RPMI7951 (cell line): ENCODE measurements at places on chromosomes 16 and 17. TPM values are rescaled to one million over a fixed set of nuclear protein-coding genes. Genes with fewer than 3 reads are reported as not detected.
A peak's percentile ranks its signal among the peaks of the same experiment; 100 is the strongest.

Gene KRTAP2-1
- 0.48 TPM in 1 of 2 replicates, not detected in the other for total RNA-seq

Gene ALDH3A1
- total RNA-seq, result not detected in 2 replicates

DNA sequence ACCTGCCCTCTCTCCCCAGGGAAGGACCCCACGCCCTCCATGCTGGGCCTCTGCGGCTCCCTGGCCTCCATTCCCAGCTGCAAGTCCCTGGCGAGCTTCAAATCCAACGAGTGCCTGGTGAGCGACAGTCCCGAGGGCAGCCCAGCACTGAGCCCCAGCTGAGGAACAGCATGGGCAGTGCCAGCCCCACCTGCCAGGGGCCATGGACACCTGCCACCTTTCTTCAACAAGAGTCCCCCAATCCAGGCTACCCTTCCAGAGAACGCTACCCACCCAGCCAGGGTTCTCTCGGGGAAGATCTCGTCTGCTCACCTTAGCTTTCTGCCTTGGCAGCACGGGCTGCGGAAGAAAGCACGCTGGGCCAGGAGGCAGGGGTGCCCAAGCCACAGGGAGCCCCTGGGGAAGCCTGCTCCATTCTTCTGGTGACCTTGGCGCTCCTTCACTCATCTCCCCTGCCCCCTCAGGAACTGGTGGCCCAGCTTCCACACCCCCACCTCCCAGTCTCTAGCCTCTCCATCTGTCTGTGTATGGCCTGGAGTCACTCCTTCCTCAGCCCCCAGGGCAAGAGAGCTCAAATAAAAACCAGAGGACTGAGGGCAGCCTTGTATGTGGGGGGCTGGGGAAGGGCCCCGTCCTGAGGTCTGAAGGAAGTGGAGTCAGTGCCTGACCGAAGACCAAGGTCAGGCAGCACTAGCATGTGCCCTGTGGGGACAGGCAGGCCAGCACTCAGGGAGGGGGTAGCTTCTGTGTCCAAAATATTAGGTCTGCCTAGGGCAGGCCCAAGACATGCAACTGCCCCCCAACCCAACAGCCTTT lies 6.3 kb downstream of the SLC25A39 start:
- DNase-seq, result no peak

DNA sequence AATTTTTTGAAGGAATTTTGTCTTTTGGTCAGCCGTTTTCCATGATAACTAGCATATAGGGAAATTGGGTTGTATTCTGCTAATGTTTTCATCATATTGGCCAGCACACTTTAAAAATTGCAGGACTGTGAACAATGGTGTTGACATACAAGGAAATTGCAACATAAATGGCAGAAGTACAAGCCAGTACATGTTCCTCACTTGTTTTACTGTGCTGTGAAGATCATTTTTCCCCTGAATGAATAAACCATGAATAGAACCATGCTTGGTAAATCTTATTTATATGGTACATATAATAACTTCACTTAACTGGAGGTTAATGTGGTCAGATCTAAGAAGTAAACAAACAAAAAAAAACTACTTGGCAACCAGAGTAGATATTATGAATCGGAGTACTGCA lies 22.8 kb downstream of the OMG start:
- DNase-seq, result no peak

DNA sequence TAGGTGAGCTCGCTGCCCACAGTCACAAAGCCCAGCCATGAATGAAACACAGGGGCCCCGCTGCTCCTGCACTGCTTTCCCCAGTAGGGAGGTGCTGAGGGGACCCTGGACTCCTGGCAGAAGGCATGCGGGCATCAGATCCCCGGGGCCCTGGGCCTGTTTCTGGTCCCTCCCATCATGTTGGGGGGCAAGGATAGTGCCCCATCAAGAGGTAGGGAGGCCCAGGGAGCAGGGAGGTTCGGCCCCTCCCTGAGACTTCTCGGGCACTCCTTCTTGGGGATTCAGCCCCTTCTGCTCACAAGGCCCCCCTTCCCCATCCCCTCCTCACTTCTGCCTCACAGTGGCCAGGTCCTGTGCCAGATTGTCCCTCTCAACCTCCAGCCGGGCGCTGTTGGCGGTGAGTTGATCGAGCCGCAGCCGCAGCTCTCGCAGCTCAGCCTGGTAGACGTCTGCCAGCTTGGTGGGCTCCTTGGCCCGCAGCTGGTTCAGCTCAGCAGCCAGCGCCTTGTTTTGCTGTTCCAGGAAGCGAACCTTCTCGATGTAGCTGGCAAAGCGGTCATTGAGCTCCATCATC lies 515 bp downstream of the GFAP start:
- no peak for DNase-seq

DNA sequence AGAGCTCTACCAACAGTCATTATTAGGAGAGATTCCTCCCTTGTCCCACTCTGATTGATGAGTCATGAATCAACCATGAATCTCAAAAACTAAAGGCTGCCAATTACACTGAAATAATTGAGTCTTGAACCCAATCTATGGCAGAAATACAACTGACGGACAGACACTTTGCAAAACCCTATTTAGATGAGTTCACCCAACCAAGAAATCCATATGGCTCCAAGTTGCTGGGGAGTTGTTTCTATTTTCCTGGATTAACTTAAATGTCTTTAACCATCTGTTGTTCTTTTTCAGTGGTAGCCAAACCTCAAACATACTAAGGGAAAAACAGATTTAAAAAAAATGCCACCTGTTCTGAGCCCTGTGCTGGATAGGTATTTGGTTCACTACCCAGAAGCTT lies 151.0 kb downstream of the SHISA9 start:
- no peak for DNase-seq

GRCh38 chr16:14958970-14959369 lies 15.9 kb upstream of the PDXDC1 start:
- peak; percentile 78 for DNase-seq

DNA sequence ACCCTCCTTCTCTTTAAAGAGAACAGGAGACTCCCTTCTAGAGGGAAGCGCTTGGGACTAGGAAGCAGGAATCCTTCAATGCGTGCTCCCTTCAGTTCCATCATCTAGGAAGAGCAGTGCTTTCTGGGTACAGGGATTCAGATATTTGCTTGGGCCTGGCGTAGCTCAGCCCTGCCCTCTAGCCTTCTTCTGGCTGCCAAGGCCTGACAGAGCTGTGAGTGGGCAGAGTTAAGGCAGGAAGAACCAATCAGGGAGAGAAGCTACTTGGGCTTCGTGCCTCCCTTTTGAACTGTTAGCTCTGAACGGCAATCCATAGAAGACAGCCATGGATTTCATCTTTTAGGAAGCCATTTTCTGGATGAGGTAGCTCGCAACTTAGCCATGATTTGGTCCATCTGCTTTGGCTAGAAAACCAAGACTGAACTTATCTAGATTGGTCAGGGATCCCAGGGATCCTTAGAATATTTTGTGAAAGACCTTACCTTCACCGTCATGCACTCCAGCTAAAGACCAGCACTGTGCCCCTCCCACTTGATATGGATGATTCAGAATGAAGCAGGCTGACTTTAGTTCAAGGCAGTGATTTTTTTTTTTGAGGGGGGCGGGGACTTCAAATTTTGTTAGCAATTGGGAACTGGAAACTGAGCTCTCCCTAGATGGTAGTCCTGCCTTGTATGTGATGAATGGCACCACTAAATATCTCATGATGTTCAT lies 2.5 kb upstream of the CORO6 start:
- peak; percentile 73 for DNase-seq

DNA sequence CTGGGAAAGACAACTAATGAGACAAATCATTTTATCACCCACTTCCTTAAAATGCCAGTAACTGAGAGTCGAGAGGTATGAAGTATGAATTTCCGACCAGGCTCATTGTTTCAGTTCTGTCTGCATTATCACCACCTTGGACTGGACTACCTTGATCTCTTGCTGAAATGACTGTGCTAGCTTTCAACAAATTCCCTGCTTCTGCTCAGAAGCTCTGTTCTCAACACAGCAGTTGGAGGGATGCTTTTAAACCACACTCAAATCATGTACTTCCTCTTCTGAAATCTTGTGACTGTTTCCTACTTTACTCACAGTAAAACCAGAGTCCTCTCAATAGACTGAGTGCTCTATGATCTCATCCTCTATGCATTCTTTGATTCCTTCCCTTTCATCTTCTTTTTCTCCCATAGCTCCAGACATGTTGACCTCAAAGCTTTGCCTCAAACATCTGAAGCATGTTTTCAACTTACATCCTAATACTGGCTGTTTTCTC lies 195.8 kb downstream of the KCNJ2 start:
- no peak for DNase-seq

- peak; percentile 75 for DNase-seq
These were observed at the start of gene LDAF1 for GRCh38 chr16:21158208-21159110. TSS of gene LDAF1 (plus strand) at chr16:21158674. CDS start at chr16:21161183, 2,509 bp downstream.

Gene DNASE1L2
- 0.39 and 0.60 TPM in 2 replicates for total RNA-seq

GRCh38 chr16:50247123-50247905 lies 19.0 kb upstream of the ADCY7 start:
- no peak for DNase-seq

DNA sequence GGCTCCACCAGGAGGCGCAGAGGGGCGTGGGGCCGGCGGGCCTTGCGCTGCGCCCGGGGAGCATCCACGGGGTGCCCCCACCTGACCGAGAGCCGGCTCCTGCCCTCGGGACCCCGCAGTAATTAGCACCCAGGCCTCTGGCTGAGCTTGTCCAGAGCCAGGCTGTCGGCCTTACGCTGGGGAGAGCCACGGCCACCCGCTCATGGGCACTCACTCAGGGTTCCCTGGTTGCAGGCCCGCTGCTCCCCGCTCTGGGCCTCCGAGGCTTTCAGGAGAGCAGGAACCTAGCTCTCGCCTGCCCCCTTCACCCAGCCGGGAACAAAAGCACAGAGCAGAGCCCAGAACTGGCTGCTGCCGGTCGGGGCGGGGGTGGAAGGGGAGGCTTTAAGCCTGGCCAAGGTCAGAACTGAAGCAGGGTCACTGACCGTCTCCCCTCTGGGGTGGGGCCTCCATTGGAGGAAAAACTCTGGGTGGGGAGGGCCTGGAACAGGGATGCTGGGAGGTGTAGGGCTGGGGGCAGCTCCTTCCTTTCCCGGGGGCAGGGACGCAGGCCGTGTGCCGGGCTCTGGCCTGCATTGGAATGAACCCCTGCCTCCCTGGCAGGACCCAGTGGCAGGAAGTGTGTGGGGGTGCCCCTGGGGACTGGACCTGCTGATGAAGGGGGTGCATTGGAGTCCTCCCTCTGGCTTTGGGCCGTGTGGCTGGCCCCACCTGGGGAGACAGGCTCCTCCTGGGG lies 12.3 kb downstream of the GLIS2 start:
- DNase-seq, result peak; percentile 71

- DNase-seq, result peak; percentile 69
These were observed 233.1 kb upstream of the WSCD1 start for GRCh38 chr17:5837055-5837491.

- DNase-seq, result no peak
These were observed 39.5 kb downstream of the SREBF1 start for GRCh38 chr17:17797119-17797809.

Gene TNFRSF13B
- not detected in 2 replicates for total RNA-seq

DNA sequence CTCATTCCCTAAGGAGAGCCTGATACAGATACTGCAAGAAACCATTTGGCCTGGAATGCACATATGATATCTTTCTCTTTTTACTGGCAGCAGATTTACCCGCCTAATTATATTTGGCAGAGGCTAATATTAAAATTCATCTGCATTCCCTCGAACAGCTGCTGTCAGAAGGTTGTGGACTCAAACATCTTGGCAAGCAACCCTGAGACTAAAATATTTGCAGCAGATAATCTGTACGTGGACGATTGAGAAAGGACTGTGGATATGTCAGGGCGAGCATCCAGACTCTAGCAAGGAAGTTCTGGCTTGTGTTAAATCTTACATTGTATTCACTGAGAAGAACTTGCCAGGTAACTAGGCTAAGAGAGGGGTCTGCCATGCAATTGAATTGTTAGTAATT lies 65.2 kb downstream of the SNX20 start:
- DNase-seq, result no peak
